ENCODE measurements at places on chromosomes 2 and 18. TPM values are rescaled to one million over a fixed set of nuclear protein-coding genes. Genes with fewer than 3 reads are reported as not detected.
A peak's percentile ranks its signal among the peaks of the same experiment; 100 is the strongest.

DNA sequence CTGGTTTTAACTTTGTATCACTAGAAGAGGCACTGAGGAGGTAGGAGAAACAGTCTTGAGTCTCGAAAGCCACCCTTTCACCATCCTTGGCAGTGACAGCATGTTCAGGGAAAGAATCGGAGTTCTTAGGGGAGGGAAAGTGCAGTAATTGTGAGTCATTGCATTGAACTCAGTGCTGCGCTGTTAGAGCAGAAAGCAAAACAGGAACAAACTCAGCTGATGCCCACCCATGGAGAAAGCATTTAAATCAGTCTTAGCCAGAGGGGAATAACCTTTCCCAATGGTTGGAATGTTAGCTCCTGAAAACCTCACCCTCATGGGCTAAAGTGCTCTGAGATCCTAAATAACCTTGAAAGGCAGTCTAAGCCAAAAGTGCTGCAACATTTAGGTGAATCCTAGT, 845.6 kb upstream of the CNTNAP5 start:
- H3K4me3 ChIP-seq, result no peak overlapping the region
- no peak overlapping the region for H3K27ac ChIP-seq
- H3K36me3 ChIP-seq, result no peaks in the 10 kb centered on the region
- no peak for DNase-seq
- H3K27me3 ChIP-seq, result no peaks in the 10 kb centered on the region

DNA sequence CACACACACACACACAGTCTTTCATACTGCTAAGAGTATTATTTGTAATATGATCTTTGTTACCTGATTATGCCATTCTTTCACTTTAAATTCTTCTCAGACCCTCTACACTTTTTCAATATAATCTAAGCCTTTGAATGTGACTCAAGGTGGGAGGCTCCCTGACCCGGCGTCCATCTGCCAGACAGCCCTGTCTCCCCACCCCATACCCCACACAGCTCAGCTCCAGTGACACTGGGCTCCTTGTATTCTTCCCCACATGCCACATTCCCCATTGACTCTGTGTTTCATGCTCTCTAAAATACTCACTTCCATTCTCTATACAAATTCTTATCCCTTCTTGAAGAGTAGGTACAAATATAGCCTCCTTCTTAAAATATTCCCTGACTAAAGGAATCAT, 442.2 kb downstream of the TGIF1 start:
- no peak overlapping the region for H3K27ac ChIP-seq
- no peak for DNase-seq
- peaks cover 4% of the 10 kb centered on the region for H3K27me3 ChIP-seq
- no peak overlapping the region for H3K4me3 ChIP-seq
- H3K36me3 ChIP-seq, result no peaks in the 10 kb centered on the region
- peaks cover 7% of the 10 kb centered on the region for H3K4me1 ChIP-seq

- no peaks in the 10 kb centered on the region for H3K36me3 ChIP-seq
- no peak for DNase-seq
- no peak overlapping the region for H3K27ac ChIP-seq
- H3K4me1 ChIP-seq, result no peaks in the 10 kb centered on the region
- no peak overlapping the region for H3K4me3 ChIP-seq
These were observed 14.1 kb downstream of the ACMSD start for GRCh38 chr2:134852518-134852917.

DNA sequence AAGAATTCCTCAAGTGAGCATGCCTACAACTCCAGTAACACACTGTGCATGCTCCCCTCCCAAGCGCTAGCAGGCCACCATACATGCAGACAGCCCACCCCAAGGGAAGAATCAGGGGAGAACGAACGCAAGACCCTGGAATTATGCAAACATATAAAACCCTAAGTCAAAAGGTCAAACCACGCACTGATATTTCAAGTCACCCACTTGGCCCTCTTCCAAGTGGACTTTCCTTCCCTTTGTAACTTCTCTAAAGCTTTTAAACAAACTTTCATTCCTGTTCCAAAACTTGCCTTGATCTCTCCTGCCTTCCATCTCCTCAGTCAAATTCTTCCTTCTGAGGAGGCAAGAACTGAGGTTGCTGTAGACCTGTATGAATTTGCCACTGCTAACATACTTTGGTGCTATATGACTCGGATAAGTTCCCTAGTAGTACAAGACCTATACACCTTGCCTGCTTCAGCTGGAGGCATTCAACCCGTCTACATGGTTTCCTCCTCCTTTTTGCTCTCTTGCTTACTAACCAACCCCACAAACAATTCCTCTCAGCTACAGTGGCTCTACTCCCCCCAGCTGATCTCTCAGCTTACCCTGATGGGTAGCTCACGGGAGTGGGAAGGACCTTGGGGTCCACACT, 11.1 kb upstream of the RPIA start:
- no peaks in the 10 kb centered on the region for H3K4me1 ChIP-seq
- no peak for DNase-seq
- H3K27ac ChIP-seq, result no peak overlapping the region
- H3K4me3 ChIP-seq, result no peak overlapping the region
- H3K27me3 ChIP-seq, result no peaks in the 10 kb centered on the region

DNA sequence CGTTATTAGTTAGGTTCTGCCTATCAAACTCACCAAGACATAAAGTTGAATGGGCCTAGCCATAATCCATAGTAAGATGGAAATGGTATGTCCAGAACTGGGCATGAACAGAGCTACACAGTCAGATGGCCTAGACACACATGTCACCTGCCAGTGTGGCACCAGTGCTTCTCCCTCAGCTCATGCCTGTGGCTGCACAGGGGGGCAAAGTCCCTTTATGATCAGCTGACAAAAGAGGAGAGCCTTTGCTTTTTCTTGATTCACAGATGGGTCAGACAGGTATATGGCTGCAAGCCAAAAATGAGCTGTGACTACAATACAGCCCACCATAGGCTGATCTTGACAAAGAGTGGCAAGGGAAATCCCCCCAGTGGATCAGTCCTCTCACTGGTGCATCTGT, 28.3 kb upstream of the STARD7 start:
- peaks cover 4% of the 10 kb centered on the region for H3K36me3 ChIP-seq
- H3K4me1 ChIP-seq, result no peaks in the 10 kb centered on the region
- no peak overlapping the region for H3K27ac ChIP-seq

- H3K36me3 ChIP-seq, result peaks cover 12% of the 10 kb centered on the region
- H3K4me1 ChIP-seq, result no peaks in the 10 kb centered on the region
- H3K27ac ChIP-seq, result no peak overlapping the region
- no peak for DNase-seq
These were observed 58.3 kb downstream of the EFEMP1 start for GRCh38 chr2:55865096-55865835.

DNA sequence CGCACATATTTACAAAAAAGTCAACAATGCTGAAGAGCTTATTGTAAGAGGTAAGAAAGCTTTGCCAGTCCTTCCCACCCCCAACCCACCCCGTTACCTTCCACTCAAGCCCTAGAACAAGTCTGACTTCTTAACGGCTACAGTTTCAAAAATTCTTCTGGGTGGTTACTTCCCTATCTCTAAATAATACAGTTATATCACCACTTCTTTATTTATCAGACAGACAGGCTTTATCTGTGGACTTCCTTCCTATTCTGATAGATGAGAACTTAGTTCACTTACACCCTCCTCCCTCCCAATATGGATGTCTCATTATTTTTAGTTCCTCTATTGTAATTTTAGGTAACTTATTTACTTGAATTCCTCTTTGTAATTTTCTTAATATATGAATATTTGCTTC, 26.7 kb upstream of the ACTR3 start:
- no peaks in the 10 kb centered on the region for H3K4me1 ChIP-seq
- no peaks in the 10 kb centered on the region for H3K36me3 ChIP-seq
- H3K27me3 ChIP-seq, result no peaks in the 10 kb centered on the region
- DNase-seq, result no peak

GRCh38 chr2:165401285-165401852, 68.1 kb upstream of the CSRNP3 start:
- no peaks in the 10 kb centered on the region for H3K27me3 ChIP-seq
- H3K4me3 ChIP-seq, result no peak overlapping the region
- peaks cover 16% of the 10 kb centered on the region for H3K4me1 ChIP-seq
- H3K36me3 ChIP-seq, result no peaks in the 10 kb centered on the region
- no peak overlapping the region for H3K27ac ChIP-seq

DNA sequence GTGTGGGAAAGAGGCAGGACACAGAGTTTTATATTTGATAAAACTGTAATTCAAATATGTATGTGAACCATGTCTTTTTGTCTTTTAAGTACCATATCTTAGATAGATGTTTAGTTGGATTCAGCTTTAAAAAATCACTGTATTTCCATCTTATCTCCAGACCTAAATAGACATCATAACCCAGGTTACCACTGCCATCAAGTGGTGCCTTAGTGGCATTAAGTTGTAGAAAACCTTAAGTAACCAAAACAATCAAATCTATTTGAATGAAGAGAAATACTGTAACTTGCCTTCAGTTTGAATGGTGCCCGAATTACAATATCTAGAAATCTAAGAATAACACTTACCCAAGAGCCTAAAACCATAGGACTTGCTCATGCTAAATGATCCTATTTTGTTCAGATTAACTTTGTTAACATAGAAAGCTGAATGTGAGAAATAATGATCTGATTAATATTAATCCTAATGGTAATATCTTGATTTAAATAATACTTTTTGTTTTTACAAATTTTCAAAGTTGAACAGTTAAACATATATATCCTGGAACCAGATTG, 92.5 kb upstream of the MAP2 start:
- no peak overlapping the region for H3K4me3 ChIP-seq
- H3K27ac ChIP-seq, result no peak overlapping the region
- H3K4me1 ChIP-seq, result no peaks in the 10 kb centered on the region
- no peaks in the 10 kb centered on the region for H3K27me3 ChIP-seq
- H3K36me3 ChIP-seq, result no peaks in the 10 kb centered on the region

- H3K36me3 ChIP-seq, result no peaks in the 10 kb centered on the region
- H3K27ac ChIP-seq, result no peak overlapping the region
- H3K4me1 ChIP-seq, result peaks cover 7% of the 10 kb centered on the region
- no peak for DNase-seq
- peaks cover 6% of the 10 kb centered on the region for H3K27me3 ChIP-seq
- no peak overlapping the region for H3K4me3 ChIP-seq
These were observed 149.7 kb upstream of the KLHL29 start for GRCh38 chr2:23235292-23235691.

- H3K27ac ChIP-seq, result peak overlapping the region; percentile 4
- no peaks in the 10 kb centered on the region for H3K36me3 ChIP-seq
- H3K27me3 ChIP-seq, result peaks cover 6% of the 10 kb centered on the region
- no peak overlapping the region for H3K4me3 ChIP-seq
- DNase-seq, result no peak
These were observed 79.3 kb downstream of the TGFA start for GRCh38 chr2:70474256-70474848.

DNA sequence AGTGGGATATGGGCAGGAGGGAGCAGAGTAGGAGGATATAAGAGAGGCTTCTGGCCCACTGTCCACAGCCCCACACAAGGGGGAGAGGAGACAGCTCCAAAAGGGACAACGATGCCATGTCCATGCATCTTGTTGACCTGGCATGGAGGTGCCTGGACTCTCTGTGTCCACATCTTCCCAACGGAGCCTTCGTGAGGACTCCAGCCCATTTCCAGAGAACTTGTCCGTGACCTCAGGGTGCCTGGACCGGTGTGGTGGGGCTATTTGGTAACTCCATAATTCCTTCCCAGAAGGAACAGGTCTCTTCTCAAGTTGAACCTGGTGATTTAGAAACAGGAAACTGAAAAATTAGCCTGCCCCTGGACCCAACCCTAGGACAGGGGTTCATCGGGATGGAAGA, 133.9 kb downstream of the CYP26B1 start:
- no peak overlapping the region for H3K4me3 ChIP-seq
- no peak overlapping the region for H3K27ac ChIP-seq
- peak; percentile 20 for DNase-seq
- H3K36me3 ChIP-seq, result no peaks in the 10 kb centered on the region
- H3K4me1 ChIP-seq, result no peaks in the 10 kb centered on the region
- peaks cover 13% of the 10 kb centered on the region for H3K27me3 ChIP-seq

GRCh38 chr2:120344214-120344975, 1.5 kb upstream of the INHBB start:
- DNase-seq, result no peak
- no peak overlapping the region for H3K27ac ChIP-seq
- H3K4me3 ChIP-seq, result peak overlapping the region; percentile 39
- H3K36me3 ChIP-seq, result no peaks in the 10 kb centered on the region

DNA sequence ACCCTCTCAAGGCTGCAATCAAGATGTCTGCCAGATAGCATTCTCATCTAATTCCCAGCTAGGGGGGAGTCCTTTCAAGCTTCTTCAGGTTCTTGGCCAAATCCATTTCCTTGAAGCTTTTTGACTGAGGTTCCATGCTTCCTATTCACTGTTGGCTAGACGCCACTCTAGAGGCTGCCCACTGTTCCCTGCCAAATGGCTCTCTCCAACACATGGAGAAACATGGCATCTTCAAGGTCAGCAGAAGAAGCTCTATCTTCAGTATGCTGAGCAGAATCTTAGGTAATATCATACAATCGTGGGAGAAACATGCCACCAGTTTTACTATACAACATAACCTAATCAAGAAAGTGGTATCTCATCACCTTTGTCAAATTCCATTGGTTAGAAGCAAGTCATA, 1985.1 kb upstream of the CELF4 start:
- no peak overlapping the region for H3K27ac ChIP-seq
- DNase-seq, result no peak
- H3K4me1 ChIP-seq, result peaks cover 5% of the 10 kb centered on the region

DNA sequence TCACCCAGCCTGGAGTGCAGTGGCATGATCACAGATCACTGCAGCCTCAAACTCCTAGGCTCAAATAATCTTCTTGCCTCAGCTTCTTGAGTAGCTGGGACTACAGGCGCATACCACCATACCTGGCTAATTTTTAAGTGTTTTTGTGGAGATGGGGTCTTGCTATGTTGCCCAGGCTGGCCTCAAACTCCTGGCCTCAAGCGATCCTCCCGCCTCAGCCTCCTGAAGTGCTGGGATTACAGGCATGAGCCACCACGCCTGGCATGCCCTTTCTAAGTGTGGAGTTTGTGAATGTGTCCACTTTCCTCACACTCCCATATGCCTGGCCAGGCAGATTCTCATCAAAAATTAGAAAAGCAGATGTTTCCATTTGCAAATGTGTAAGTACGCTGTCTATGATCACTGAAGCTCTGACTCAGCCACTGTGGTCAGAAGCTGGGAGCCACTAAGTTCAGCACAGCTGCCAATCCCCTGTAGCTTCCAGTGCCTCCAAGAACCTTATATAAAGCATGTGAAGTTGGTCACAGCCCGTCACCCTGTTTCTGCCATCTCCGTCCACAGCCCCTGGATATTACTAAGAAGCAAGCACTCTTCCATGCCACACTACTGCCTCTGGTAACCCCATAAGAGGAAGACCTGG, 155.4 kb downstream of the FAM210A start:
- no peak overlapping the region for H3K4me3 ChIP-seq
- H3K4me1 ChIP-seq, result peaks cover 11% of the 10 kb centered on the region
- peaks cover 4% of the 10 kb centered on the region for H3K27me3 ChIP-seq
- no peak overlapping the region for H3K27ac ChIP-seq
- DNase-seq, result no peak

GRCh38 chr2:186572705-186573104, 17.2 kb upstream of the ITGAV start:
- DNase-seq, result no peak
- H3K4me3 ChIP-seq, result no peak overlapping the region
- H3K27ac ChIP-seq, result no peak overlapping the region
- peaks cover 30% of the 10 kb centered on the region for H3K4me1 ChIP-seq
- H3K36me3 ChIP-seq, result no peaks in the 10 kb centered on the region
- no peaks in the 10 kb centered on the region for H3K27me3 ChIP-seq

GRCh38 chr2:647003-647560, 30.1 kb downstream of the TMEM18 start:
- no peak overlapping the region for H3K4me3 ChIP-seq
- H3K27ac ChIP-seq, result no peak overlapping the region
- peak; percentile 45 for DNase-seq
- H3K36me3 ChIP-seq, result no peaks in the 10 kb centered on the region
- H3K4me1 ChIP-seq, result peaks cover 13% of the 10 kb centered on the region

FBXO15 gene
- total RNA-seq, result 4.7 TPM

SERPINB4 gene
- total RNA-seq, result 0.17 TPM

SEH1L gene
- total RNA-seq, result 39.1 TPM

GALR1 gene
- 0.07 TPM for total RNA-seq

EPHA4 gene
- 78.3 TPM for total RNA-seq

TWIST2 gene
- 0.95 TPM for total RNA-seq
